ENCODE measurements at places on chromosomes 7 and 10. TPM values are rescaled to one million over a fixed set of nuclear protein-coding genes. Genes with fewer than 3 reads are reported as not detected.
A peak's percentile ranks its signal among the peaks of the same experiment; 100 is the strongest.

Gene MYO1G
- total RNA-seq: 2.6 TPM

DNA sequence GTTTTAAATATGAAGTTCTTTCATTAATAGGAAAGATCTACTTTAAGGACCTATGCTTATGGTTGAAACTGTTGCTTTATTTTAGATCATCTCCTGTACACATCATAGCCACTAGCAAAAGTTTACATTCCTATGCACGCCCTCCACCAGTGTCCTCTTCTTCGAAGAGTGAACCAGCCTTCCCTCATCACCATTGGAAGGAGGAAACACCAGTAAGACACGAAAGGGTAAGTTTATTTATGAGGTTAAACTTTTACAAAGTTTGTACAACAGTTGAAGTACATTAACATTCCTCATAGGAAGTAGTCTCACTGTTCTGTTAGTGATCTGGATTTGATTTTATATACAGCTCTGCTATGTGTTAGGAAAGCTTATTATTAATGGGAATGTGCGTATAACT lies 16.9 kb downstream of the HBP1 start:
- no peak for DNase-seq

DNA sequence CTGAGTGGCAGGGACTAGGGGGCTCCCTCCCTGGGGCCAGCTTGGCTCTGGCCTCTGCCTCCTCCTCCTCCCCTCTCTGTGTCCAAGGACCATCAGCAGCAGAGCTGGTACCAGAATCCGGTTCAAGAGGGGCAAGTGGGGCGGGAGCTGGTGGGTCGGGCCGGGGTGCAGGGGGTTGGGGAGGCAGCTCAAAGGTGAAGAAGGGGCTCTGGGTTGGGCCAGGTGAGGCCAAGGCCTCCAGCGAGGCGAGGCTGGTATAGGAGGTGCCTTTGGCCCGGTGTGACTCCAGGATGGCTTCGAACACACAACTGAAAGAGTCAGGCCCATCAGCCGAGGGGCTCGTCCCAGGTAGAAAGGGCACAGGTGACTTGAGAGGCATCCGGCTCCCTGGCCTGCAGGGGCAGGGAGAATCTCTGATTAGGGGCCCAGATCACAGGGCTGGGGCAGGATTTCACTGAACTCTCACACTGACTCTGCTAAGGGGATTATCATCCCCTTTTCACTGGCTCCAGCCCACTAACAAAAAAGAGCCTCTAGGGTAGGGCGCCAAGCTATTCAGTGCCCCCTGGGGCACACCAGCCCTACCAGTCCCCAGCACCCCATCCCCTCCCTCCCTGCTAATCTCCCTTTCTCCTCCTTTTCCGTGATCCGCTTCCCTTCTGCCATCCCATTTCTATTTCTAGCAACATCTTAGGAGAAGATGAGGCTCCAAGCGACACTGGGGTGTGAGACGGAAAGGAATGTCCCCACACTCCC lies 4.6 kb downstream of the PSD start:
- no peak for DNase-seq

DNA sequence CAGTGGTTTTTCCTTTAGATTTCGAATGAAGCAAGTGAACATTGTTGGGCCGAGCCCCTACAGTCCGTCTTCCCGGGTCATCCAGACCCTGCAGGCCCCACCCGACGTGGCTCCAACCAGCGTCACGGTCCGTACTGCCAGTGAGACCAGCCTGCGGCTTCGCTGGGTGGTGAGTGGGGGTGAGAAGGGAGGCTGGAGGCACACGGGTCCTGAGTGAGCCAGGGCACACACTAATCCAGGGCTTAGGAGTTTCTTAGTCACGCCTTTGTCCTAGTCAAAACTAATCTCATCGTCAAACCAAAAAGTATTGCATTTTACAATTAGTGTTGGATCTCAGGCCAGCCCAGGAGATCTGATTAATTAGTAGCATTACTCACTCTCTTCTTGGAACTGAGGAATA lies 568.8 kb upstream of the FOXK1 start:
- no peak for DNase-seq

GRCh38 chr7:15015545-15016314 lies 113.2 kb upstream of the DGKB start:
- peak; percentile 7 for DNase-seq

DNA sequence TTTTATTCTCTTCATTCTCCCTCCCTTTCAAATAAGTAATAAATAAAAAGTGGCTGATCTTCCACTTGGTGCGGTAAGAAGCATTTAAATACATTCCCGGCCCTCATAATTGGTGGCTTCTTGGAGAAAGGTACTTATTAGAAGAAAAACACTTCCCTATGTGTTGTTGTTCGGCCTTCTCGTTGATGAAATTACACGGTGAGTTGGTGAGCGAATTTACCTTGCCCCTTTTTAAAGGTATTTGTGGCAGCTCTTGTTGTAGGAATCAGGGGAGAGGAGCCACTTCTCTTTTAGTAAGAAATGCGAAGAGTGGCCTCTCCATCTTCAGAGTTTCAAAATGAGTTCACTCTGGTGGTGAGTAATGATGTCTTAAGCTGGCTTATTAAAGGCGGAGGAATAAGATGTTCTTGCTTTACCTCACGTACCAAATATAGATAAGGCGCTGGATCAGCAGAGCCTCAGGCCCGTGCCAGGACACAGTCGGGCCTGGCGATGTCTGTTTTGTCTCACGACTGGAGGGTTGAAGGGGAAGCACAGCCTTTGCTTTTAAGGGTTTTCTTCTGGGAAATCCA lies 135.9 kb downstream of the CUX1 start:
- DNase-seq: peak; percentile 64

GRCh38 chr7:70920876-70921275 lies 211.1 kb upstream of the GALNT17 start:
- DNase-seq: no peak

Gene SLC29A3
- 4.1 TPM for total RNA-seq

Gene COL13A1
- 1.4 TPM for total RNA-seq

Gene UBE2D4
- 13.1 TPM for total RNA-seq

DNA sequence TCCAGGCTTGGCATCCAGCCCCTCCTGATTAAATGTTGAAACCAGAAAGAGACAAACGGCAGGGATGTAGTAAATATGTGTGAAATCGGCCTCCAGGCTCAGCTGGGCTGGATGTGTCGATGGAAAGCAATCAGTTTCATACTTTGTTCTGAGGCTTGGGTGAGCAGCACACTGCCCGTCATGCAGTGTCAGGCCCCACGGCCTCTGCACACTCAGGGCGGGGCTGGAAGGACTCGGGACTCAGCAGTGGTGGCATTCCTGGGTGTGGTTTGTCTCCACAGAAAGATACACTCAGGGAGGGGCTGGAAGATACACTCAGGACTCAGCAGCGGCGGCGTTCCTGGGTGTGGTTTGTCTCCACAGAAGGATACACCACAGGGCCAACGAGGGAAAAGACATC lies 22.0 kb downstream of the ADGRA1 start:
- DNase-seq: no peak

Gene IFIT2
- 7.1 TPM for total RNA-seq

GRCh38 chr7:100100420-100101015 lies 679 bp downstream of the MCM7 start:
- peak; percentile 96 for DNase-seq

DNA sequence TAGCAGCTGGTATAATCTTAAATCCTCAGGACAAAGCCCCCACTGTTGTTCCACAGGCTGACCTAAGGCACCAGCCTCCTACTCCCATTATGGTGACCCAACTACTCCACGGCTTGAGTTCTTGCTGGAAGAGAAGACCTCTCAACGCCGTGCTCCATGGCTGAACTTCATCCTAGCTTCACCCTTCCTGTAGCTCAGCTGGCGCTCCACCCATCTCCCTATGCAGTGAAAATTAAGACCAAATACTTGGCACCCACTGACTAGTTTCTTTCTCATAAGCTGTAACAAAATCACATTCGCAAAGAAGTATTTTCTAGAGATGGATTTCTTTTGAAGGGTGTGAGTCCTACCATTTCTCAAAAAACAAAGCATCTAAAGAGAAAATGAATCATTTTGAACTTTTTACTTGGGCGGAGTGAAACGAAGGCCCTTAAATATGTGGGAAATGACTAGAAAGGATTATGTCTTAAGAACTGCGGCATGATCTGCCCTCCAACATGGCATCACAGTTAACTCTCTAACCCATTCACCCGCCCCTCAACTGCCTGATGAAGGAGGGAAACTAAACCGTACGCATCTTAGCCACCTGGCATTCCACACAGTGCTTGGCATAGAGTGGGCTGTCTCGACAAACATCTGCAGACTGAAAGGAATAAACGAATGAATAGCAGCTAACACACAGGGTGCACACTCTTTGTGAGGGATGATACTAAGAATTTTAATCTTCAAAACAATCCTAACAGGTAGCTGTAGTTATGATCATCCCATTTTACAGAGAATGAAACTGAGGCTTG lies 32.7 kb downstream of the GFRA1 start:
- no peak for DNase-seq

Gene PTF1A
- not detected for total RNA-seq

Data from left colon (tissue), 2 donors.